ENCODE measurements at places on chromosomes 2 and 18. TPM values are rescaled to one million over a fixed set of nuclear protein-coding genes. Genes with fewer than 3 reads are reported as not detected.

DNA sequence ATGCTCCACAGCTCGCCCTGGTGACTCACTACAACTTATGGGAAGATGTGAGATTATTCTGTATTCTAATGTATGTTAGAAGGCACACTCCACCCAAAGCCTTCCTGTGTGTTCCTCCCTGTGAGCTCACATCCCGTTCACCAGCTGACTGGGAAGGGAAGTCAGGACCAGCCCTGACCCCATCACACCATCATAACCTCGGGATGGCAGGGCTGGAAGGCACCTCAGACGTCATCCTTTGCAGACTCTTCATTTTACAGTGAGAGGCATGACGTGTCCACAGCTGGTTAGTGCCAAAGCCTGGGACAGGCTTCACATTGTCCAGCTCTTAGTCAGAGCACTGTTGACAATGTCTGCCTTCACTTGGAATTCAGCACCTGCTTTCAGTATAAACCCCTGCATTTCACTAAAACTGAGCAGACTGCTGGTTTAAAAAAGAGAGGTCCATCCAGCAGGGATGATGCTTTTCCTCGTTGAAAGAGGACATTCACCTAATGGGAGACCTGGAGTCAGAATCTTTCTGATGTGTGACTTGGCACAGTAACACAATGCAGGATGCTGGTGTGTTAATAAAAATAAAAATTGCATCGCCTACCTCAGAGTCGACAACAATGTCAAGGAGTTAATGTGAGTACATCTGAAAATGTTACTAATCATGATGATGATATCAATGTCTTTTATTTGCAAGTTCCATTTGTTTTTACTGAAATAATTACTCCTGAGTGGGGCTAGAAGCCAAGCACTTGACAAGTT lies 418.0 kb upstream of the TNP1 start:
- no peak for DNase-seq

DNA sequence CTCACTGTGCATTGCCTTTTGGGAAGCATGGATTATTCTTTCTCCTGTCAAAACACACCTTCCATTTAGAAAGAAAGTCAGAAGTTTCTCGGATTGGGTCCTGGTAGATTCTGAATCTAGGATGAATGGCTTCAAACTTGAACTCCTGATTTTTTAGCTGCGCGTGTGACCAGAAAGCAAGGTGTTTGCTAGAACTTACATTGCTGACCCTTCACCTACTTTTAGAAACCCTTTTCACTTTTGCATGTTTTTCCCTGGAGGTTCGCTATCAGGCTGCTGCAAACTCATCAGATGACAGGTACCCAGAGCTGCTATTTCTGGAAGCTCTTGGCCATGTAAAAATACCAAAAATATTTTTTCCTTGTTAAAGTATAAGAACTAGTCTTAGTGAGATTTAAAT lies 132.0 kb downstream of the QPCT start:
- no peak for DNase-seq

- DNase-seq, result no peak
These were observed 11.8 kb upstream of the CBLN2 start for GRCh38 chr18:72555968-72556367.

Gene TRIM54
- total RNA-seq, result 0.26 TPM

- no peak for DNase-seq
These were observed 16.3 kb downstream of the TEX51 start for GRCh38 chr2:126914811-126915500.

Gene STARD6
- 0.54 TPM for total RNA-seq

DNA sequence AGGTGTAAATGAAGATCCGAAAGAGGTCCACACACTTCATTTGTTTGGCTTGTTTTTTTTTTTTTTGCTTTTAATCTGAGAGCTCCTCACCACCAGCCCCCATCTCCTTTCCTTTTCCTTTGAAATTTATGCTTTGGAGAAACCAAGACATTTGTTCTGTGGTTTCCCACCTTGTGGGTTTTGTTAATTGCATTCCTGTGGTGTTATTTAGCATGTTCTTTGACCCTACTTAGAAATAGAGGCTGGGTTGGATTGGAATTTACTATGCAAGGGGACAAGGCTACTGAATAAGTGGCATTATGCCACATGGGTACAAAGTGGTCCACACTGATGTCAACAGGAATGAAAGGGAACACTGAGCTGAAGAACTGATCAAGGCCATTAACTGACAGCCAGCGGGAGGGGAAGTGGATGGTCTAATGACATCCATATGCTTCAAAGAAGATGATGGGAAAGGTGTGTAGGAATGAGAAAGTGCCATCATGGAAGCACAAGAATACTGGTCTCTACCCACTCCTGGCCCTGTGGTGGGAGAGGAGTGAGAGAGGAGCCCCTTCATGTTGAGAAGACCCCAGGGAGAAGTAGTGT lies 8.9 kb downstream of the CCL20 start:
- no peak for DNase-seq

Gene DOK6
- not detected for total RNA-seq

- DNase-seq, result no peak
These were observed 1050.9 kb upstream of the LRRTM1 start for GRCh38 chr2:81355436-81355835.

DNA sequence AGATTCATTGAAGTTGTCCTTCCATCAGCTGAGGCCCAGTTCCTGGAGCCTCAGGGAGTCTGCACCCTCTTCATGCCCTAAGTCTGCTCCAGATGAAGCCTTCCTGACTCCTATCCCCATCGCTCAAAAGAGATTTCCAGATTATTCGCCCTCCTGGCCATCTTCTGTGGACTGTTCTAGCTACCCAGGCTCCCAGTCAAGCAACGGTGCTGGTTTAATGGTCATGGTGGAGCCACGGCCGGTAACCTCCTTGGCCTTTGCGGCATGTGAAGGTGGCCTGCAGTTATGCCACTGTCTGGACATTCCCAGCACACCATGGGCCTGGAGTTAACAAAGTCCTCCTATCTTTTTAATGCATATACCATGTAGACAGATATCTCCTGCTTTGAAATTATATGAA lies 140.1 kb upstream of the ASB18 start:
- DNase-seq, result no peak
